ENCODE measurements at places on chromosomes 16 and 17.

DNA sequence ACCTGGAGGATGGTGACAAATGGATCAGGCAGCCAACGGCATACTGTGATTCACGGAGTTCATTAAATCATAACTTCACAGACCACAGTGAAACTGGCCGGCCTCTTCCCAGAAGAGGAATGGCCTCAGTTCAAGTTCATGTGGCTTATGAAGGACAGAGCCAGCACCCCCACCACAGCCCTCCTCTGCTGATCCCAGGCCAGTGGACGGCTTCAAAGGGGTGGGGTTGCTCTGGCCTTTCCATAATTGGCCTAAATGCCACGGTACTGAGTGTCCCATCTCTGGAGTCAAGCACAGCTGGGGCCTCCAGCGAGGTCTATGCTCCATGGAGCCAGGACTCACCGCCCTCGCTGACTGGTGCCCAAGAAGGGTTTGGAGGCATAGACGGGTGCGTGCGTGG, 21.4 kb downstream of the GALNS start:
- no peak for DNase-seq

DNA sequence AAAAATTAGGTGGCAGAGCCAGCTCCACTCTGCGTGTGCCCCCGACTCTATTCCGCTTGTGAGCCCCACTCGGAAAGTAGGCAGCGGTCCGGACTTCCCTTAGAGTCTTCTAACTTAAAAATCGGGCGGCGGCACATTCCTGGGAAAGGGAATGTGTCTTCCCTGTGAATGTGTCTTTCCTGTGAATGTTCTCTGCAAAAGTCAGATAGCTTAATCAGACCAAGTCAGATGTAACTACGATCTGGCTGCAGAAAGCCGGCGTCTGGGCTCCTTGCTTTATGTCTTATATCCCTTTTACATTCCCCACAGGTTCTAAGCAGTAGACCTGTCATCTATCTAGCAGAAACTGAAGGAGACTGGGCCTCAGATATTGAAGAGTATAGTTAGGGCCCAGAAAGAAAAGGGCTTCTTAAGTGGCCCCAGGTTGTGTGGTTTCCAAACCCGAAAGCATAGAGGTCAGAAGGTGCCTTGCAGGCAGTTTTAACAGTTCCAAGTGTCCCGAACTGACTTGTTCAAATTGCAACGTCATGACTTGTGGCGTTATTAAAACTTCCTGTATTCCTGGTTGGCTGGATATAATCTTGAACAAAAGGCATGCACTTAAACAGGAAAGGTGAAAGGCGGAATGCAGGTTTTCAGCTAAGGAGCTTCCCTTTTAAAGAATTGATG, 601 bp downstream of the PHKB start:
- DNase-seq = peak; percentile 21

- no peak for DNase-seq
These were observed 411.7 kb upstream of the ZFHX3 start for GRCh38 chr16:73459586-73459985.

- no peak for DNase-seq
These were observed 46.5 kb downstream of the MAP1LC3B start for GRCh38 chr16:87438611-87438985.

DNA sequence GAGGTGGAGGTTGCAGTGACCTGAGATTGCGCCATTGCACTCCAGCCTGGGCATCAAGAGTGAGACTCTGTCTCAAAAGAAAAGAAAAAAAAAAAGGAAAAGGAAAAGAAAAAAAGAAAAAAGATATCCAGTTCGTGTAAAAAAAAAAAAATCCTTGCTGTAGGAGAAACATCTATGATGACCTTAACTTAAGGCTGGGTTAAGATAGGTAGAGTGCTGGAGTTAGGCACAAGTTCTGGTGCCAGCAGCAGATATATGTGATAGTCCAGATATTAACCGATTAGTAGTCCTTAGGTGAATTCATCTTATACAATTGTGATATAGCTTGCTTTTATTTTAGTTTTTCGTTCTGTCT, 17.2 kb downstream of the PSMD11 start:
- DNase-seq = no peak

DNA sequence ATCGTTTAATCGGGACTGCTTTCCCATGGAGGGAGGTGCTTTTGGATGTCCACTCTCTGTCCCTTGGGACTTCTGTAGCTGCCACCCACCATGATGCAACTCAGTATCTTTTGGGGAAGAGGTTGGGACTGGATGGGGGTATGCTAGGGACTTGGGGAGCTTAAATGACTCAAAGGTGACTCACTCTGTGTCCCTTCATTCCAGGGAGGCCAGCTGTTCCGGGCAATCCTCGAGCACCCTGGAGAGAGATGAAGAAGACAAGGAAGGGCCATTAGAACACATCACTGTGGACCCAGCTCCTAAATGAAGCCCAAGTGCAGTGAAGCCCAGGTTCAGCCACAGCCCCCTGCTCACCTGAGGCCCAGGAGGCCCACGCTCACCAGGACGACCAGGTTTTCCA, 4.6 kb downstream of the COL1A1 start:
- no peak for DNase-seq

DNA sequence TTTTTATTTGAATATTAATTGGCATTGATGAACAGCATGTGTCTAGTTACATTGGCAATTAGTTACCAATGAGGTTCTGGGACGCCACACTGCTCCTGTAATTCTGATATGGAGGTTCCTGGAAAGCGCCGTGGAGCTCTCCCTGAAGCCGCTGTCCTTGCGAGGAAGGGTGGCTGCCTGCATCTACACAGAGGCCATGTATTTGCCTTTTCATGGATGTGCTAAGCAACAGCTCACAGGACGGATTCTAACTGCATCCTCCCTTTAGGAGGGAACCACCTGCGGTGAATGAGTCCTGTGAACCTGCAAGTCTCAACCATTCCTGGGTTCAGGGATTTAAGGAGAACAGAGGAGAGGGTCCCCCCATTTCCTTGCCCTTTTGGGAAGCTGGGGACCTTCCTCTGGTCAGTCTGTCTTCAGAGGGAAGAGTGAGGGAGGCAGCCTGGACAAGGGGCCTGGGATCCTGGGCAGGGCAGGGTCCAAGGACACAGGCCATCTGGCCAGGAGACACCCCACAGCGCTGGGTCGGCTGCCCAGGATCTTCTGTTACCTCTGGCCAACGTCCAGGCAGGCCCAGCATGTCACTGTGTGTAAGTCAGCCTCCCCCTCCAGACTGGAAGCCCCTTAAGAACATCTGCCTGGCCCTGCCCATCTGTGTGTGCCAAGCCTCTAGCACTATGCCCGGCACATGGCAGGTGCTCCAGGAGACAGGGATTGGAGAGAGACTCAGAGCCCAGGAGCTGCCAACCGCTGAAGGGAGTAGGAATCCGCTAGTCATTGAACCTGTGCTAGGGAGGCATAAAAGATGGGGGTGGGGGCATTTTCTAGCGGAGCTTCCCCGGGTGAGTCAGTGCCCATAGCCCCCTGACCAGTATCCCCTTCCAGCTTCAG, 314.1 kb upstream of the TNRC6C start:
- no peak for DNase-seq

- DNase-seq = no peak
These were observed 762 bp upstream of the CSF3 start for GRCh38 chr17:40014375-40014980.

DNA sequence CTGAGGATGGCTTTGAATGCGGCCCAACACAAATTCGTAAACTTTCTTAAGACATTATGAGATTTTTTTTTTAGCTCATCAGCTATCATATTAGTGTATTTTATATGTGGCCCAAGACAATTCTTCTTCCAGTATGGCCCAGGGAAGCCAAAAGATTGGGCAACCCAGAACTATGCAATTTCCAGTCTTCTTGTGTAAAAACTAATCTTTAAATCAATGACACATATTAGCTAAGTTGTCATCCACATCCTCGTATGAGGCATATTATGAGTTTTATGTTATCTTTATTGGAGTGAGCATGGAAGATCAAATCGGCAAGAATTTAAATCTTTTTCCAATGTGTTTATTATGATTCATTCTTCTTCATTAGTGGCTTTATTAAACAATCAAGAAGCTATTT, 198.6 kb upstream of the HSBP1 start:
- DNase-seq = no peak

DNA sequence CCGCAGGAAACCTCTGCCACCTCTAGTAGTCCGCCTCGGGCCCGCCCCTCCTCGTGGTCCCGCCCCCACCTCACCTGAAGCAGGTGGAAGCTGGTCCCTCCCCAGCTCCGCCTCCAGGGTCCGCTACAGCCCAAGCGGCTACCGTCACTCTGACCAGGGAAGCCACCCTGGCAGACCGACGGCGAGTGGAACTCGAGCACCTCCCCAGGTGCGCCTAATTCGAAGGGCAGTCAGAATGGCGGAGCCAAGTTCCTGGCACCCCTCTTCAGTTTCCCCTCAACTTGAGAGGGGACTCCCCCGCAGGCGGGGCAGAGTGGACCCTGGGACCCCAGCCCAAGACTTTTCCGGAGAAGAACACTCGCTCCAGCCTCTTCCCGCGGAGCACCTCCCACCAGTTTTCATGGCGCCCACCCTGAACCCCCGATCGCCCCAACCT, 507 bp downstream of the FHOD1 start:
- no peak for DNase-seq

GRCh38 chr16:46788891-46789474, 40.8 kb upstream of the MYLK3 start:
- DNase-seq = no peak

DNA sequence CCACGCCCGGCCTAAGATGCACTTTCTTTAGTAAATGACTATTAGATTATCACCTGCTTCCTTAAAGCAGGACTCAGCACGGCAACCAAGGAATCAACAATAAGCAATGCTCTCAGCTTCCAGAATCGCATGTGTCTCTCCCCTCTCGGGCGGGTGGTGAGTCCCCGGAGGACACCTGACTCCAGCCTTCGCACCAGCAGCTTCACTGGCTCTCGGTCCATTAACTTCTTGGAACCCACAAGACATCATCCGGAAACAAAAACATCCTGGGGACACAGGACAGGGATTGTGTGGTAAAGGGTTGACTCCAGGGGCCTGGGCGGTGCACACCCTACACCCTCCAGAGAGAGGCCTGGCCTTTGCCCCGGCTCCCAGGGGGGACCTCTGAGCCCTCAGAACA, 22.7 kb downstream of the UTS2R start:
- DNase-seq = no peak

GRCh38 chr17:40615068-40615840, 32.4 kb downstream of the SMARCE1 start:
- DNase-seq = no peak

GRCh38 chr17:8109661-8110455, 8.5 kb downstream of the ALOXE3 start:
- no peak for DNase-seq

DNA sequence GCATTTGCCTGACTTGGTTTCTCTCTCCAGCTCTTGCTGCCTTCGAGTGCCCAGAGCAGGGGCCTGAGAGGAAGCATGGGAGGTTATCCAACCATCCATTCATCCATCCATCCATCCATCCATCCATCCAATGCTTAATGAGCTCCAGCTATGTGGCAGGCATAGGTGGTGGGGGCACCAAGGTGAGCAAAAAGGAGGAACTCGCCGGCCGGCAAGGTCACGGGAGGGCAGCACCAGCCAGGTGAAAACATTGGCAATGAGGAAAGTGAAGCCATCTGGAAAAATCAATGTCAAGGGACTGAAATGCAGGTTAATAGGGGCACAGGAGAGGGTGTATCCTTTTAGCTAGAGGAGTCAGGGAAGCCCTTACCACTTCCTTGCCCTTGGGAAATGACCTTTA, 18.2 kb upstream of the DOK4 start:
- no peak for DNase-seq

- DNase-seq = no peak
These were observed 21.5 kb upstream of the KIFC3 start for GRCh38 chr16:57823836-57824235.

- DNase-seq = no peak
These were observed 522 bp upstream of the VEZF1 start for GRCh38 chr17:57988301-57989250.

GRCh38 chr17:27306276-27306835, 12.4 kb downstream of the WSB1 start:
- no peak for DNase-seq

GRCh38 chr17:50100480-50100883, 5.3 kb downstream of the PDK2 start:
- DNase-seq = no peak

DNA sequence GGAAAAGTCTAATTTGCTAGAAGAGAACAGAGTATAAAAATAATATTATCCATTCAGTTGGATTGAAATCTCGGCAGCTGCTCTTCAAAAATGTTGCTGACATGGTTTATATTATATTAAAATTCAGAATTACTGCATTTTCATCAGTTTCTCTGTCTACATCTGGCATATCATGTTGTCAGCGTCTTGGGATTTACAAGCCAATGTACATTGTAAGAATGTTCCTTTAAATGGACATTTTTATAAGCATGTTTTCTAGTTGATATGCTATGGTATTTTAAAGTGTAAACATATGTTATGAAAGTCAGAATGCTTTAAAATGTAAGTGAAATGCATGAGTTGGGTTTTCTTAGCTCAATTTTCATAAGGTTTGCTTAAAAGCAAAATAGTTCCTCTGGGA, 528.1 kb upstream of the CDH8 start:
- no peak for DNase-seq

GRCh38 chr17:61130330-61130729, 269.3 kb upstream of the TBX2 start:
- no peak for DNase-seq

DNA sequence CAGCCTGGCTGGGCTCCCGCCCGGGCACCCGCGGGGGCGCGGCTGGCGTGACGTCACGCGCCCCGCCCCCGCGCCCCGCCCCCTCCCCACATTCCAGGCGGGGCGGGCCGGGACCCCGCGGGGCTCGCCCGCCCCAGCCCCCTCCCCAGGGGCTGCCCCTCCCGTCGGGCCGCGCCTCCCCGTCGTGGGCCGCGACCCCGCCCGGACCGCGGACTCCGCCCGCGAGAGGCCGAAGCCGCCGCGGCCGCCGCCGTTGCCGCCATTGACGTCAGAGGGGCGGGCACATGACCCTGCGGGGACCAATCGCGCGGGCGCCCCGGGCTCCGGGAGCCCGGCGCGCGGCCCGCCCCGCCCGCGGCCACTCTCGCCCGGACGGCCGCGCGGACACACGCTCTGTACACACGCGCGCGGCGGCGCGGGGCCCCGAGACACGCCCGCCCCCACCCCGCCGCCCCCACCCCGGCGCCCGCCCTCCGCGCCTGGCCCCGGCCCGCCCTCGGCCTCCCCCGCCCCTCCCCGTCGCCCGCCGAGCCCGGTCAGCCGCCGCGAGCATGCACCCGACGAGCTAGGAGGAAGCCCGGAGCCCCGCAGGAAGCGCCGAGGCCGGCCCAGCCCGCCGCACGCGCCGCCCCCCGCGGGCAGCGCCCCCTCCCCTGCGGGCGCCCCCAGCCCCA, at the start of gene CMIP:
CMIP (plus strand) TSS at position 361 of the 674 bp plus-strand sequence.
- no peak for DNase-seq

- no peak for DNase-seq
These were observed 23.7 kb downstream of the ARSG start for GRCh38 chr17:68314916-68315535.

DNA sequence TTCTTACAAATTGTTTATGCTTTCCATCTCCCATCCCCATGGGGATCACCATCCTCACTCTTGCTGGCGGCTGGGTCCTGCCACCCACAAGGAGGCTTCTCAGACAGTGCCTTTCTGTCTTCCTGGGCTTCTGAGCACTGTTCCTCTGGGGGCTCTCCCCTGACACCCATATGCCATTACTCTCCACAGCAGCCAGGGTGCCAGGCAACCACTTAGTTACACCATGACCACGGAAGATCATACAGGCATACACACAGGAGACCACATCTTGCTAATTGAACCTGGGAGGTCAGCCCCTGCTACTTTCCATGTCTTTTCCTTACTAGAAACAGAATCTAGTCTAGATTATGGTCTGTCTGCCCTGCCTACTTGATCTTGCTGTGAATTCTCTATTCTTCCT, 27.7 kb upstream of the HS3ST2 start:
- no peak for DNase-seq
